ENCODE measurements at places on chromosomes 2 and 18.
A peak's percentile ranks its signal among the peaks of the same experiment; 100 is the strongest.

DNA sequence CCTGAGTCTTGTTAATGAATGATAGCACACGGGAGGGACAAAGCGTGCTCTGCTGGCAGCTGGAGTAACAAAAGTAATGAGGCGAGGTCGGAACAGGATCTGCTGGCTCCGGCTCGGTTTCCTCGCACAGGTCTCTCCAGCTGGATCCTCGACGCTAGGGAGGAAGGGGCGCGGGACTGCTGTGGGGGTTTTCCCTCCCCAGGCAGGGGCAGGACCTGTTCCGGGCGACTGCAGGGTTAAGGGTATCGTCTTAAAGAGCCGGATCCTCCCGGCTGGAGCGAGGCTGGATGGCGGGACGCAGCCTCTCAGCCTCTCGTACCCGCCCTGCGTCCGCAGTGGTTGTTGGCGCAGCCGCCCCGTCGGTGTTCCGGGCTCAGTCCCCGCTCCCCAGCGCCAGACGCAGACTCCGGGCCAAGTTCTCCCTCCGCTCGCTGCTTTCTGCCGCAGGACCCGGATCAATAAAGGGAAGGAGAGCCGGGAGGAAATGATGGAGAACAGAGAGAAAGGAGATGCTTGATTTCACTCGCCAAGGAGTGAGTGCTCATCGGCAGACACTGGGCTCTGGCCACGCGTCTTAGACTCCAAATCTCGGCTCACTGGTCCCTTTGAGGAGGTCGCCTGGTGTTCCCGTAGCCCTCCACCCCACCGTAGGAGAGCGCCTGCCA is 1.1 kb upstream of the LIPG start:
- no peak for DNase-seq

DNA sequence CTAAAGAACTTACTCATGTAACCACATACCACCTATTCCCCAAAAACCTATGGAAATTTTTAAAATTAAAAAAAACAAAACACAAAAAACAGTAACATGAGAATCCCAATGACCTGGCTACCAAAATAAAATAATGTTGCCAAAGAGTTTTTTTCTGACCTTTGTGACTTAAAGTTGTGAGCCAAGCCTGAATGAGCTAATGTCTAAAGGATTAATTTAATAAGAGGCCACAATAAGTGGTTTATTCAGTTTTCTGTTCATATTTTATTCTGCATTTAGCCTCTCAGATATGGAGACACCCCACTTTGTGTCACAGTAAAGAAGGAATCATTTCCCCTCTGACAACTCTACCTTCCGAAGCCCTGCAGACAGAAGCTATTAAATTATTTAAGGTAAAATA is 42.6 kb upstream of the DYNC2LI1 start:
- peak; percentile 28 for DNase-seq

GRCh38 chr2:30280596-30281434 is 49.5 kb downstream of the LBH start:
- DNase-seq = no peak

- DNase-seq = no peak
Observed at GRCh38 chr2:32278478-32278853, 762 bp downstream of the YIPF4 start.

DNA sequence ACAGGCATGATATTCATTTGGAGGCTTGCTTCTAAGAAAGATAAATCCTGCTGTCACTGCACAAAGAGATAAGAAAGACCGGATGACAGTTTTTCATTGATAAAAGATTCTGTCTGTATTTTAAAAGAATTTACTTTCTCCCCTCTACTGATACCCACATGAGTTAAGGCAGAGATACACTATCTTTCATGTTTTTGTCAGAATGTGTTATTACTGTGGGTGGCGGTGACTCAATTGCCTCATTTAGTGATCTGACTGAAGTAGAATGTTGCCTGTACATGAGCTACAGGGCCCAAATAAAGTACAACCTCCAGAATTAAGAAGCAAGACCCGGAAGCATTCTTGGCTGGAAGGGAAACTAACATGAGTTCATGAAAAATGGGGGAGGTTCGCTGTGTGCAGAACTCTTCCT is 480.0 kb downstream of the SLC4A3 start:
- DNase-seq = no peak

GRCh38 chr18:38923126-38923525 is 1357.5 kb upstream of the CELF4 start:
- DNase-seq = no peak

Data from lung (tissue), 17 donors.